ENCODE measurements at places on chromosomes 6 and 20. TPM values are rescaled to one million over a fixed set of nuclear protein-coding genes. Genes with fewer than 3 reads are reported as not detected.

The COL19A1 gene
- total RNA-seq: 0.42 TPM

The DAAM2 gene
- 73.9 TPM for total RNA-seq

The VNN1 gene
- 1.4 TPM for total RNA-seq

The HAO1 gene
- total RNA-seq: not detected

The TFEB gene
- 19.4 TPM for total RNA-seq

The WFDC12 gene
- not detected for total RNA-seq

The DNMT3B gene
- total RNA-seq: 1.4 TPM

The THEMIS gene
- total RNA-seq: 0.22 TPM

The KIAA1755 gene
- total RNA-seq: 36.3 TPM

The SIRPD gene
- total RNA-seq: not detected

The NSFL1C gene
- 31.0 TPM for total RNA-seq

The TREM1 gene
- total RNA-seq: 1.5 TPM

The MUCL3 gene
- total RNA-seq: under 0.01 TPM

Data from tibial nerve (tissue), 4 donors.